Heart left ventricle (tissue), 16 donors: ENCODE measurements at places on chromosomes 7 and 10. TPM values are rescaled to one million over a fixed set of nuclear protein-coding genes. Genes with fewer than 3 reads are reported as not detected.

Gene AFAP1L2
- total RNA-seq: 3.7 TPM

Gene MSMB
- total RNA-seq: not detected

Gene SLC16A12
- total RNA-seq: 3.3 TPM

Gene LIPM
- total RNA-seq: not detected

Gene TEX47
- total RNA-seq: not detected

Gene GNAT3
- not detected for total RNA-seq

Gene ADAM22
- total RNA-seq: 0.81 TPM

Gene PTPRE
- 17.6 TPM for total RNA-seq

Gene MYO1G
- 4.9 TPM for total RNA-seq

Gene MKI67
- 2.8 TPM for total RNA-seq

Gene FEZF1
- not detected for total RNA-seq

Gene AUTS2
- 10.5 TPM for total RNA-seq

Gene PTF1A
- not detected for total RNA-seq

Gene AKR1C2
- total RNA-seq: 10.8 TPM

Gene ARHGAP12
- 24.7 TPM for total RNA-seq

Gene EPHB4
- total RNA-seq: 27.8 TPM

Gene DYNC1I1
- 30.6 TPM for total RNA-seq

Gene ZNF398
- total RNA-seq: 7.6 TPM

Gene CAMK2B
- total RNA-seq: 111 TPM

Gene EN2
- total RNA-seq: not detected

Gene EGFR
- total RNA-seq: 7.0 TPM

Gene MPLKIP
- total RNA-seq: 15.6 TPM

Gene GBX1
- 0.29 TPM for total RNA-seq

Gene PNLIPRP2
- total RNA-seq: not detected

Gene SPDYE5
- not detected for total RNA-seq

Gene CCDC172
- total RNA-seq: not detected

Gene SLC16A9
- total RNA-seq: 0.62 TPM

Gene TMEM184A
- 0.50 TPM for total RNA-seq

Gene PAX4
- total RNA-seq: not detected

Gene LIPF
- total RNA-seq: not detected

Gene SH3PXD2A
- total RNA-seq: 31.9 TPM

Gene C10orf105
- total RNA-seq: not detected

Gene MINDY4
- total RNA-seq: 3.2 TPM

Gene SPDYE8
- not detected for total RNA-seq

Gene FLNC
- 843 TPM for total RNA-seq

Gene STRIP2
- total RNA-seq: 43.7 TPM
